ENCODE measurements at places on chromosomes 2 and 18.
A peak's percentile ranks its signal among the peaks of the same experiment; 100 is the strongest.

DNA sequence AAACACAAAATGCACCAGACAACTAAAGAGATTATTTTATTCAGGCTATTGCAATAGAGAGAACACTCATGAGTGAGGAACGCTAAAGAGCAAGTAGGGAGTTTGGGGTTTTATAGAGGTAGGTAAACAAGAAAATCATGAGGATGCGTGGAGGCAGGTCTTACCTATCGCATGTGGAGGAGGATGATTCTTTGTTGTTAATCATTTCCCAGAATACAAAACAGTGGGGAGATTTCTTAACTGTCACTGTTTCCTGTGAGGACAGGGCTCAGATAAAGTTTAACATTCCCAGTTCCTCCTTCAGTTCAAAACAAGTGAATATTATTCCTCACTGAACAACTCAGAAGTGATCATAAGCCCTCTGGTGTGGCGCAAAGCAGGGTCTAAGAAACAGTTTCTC is 156.1 kb upstream of the MGAT5 start:
- DNase-seq: no peak

DNA sequence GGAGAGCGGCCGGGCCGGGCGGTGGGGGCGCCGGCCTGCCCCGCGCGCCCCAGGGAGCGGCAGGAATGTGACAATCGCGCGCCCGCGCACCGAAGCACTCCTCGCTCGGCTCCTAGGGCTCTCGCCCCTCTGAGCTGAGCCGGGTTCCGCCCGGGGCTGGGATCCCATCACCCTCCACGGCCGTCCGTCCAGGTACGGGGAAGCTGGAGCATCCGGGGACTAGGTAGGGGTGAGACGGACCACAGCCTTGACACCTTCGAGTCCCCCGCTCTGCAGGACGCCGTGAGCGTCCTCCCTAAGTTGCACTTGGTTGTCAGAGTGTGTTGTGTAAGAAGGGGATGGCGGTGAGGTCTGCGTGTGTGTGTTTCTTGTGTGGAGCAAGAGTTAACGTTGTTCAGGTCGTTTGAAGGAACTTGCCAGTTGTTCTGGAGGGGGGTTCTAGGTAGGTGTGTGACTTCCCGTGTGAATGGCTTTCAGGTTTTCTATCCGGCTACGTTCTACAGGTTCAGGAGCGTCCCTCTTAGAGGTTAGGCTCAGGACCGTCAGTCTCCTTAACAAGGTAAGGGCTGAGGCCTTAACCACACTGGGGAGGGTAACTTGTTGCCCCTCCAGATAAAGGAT is 393 bp downstream of the IL1R1 start:
- DNase-seq: no peak

DNA sequence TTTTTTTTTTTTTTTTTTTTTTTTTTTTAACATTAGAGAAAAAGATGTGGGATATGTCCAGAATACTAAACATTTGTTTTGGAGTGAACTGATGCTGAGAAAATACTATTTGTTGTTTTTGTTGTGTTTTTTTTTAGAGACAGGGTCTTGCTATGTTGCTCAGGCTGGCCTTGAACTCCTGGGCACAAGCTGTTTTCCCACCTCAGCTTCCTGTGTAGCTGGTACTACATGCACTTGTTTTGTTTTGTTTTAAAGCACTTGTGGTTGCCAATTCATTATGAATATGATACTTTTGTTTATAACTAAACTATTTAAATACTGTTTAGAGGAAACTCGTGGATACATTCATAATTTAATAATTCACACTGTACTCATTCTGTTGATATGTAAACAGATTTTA is 33.4 kb upstream of the DYSF start:
- no peak for DNase-seq

- DNase-seq: no peak
Observed at GRCh38 chr2:203859030-203859789, 8.4 kb upstream of the CTLA4 start.

DNA sequence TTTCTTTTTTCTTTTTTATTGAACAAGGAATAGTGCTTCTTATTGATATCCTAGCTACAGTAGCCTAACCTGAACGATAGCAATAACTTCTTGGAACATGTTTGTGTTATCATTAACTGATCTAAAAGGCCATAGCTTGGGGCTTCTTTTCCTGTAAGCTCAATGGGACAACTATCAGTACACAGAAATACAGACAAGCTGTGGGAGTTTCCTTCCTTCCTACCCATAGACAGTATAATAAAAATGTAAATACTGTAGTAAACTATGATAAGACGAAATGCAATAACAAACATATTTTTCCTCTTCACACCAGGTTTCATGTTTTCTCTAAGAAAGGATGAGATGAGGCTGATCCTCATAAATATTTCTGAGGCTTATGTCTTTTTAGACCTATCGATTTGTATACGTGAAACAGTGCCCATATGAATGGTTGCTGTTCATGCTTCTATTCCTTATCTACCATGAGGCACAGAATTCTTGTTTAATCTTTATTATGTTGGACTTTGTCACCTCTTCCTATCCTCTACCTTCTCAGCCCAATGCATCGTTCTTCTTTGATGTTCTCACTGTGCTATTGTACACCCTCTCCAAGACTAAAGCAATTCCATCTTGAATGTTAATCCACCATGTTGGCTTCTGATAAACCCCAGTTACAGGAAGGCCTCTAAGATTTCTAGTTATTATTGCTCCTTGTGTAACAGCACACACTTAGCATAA is 361.4 kb downstream of the DCC start:
- no peak for DNase-seq

DNA sequence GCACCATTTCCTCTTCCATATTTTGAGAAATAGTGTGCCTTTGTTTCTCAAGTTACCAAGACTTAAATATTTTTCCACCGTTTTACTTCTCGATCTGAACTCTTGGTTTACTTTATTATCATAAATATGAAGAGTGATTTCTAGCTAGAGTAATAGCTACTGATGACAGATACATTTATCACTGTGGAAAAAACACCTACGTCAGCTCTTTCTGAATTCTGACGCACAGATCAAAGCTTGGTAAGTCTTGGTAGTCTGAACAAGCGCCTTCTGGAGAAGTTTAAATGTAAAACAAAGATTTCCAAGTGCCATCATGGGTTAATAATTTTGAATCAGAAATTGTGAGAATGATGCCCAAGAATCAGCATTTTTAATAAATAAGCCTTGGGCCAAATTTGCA is 367.7 kb downstream of the DPP10 start:
- no peak for DNase-seq

DNA sequence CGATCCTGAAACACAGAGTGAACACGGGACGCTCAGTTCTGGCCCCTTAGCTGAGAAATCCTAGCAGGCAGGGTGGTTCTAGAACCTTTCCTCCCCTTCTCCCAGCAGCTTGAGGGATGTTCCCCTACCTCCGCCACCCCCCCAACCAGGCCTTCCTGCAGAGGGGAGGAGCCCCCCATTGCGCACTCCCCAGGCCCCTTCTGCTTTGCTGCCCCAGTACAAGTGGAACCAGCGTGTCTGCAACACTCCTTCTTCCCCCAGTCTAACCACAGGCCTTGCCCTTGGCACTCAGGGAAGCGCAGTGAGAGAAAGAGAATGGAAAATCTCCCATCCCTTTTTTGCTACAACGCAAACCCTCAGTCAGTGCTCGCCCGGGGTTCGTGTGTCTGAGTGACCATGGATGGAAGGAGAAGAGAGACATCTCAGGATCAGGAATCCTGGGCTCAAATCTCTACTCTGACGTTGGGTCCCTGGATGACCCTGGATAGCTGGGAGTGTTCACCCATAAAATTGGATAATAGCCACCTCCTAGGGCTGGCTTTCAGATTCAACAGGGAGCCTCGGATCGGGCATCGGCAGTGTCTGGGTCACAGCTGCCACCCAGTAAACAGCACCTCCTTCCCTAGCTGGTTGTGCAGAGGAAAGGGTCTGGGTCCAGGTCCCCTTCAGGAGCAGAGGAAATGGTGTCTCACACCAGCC is 3.7 kb downstream of the NPPC start:
- DNase-seq: no peak

- DNase-seq: no peak
Observed at GRCh38 chr2:95331606-95332005, 34.5 kb downstream of the KCNIP3 start.

DNA sequence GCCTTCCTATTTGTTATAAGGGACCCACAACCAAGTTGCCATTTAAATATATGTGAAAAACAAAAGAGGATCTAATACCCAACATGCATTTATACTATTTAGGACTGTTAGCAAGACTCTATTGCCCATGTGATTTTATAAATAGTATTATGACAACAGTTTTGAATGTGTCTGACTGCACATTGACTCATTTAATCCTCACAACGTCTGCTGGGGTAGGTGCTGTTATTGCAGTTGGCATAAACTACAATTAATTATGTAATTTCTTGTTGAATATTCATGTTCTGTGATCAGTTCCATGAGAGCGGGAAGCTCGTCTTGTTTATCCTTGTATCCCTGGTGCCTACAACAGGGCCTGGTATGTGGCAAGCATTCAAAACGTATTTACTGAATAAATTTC is 53.7 kb downstream of the SH2D6 start:
- DNase-seq: no peak

GRCh38 chr2:137865954-137866540 is 98.2 kb upstream of the HNMT start:
- peak; percentile 27 for DNase-seq

DNA sequence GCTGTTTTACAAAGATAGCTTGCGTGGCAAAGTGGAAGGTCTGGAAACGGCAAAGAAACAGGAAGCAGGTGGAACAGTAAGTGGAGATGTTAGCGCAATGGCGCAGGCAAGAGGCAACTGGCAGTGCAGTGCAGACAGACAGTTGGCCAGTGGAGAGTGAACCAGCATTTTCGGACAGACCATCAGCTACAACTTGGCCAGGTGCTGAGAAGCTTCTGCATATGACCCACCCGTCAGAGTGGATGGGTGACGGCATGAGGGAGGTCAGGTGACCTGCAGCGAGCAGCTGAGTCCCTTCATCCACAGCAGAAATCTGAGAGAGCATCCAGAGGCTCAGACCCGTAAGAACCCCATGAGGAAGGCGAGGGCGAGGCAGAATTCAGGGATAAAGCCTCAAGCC is 33.8 kb downstream of the NPC1 start:
- no peak for DNase-seq

DNA sequence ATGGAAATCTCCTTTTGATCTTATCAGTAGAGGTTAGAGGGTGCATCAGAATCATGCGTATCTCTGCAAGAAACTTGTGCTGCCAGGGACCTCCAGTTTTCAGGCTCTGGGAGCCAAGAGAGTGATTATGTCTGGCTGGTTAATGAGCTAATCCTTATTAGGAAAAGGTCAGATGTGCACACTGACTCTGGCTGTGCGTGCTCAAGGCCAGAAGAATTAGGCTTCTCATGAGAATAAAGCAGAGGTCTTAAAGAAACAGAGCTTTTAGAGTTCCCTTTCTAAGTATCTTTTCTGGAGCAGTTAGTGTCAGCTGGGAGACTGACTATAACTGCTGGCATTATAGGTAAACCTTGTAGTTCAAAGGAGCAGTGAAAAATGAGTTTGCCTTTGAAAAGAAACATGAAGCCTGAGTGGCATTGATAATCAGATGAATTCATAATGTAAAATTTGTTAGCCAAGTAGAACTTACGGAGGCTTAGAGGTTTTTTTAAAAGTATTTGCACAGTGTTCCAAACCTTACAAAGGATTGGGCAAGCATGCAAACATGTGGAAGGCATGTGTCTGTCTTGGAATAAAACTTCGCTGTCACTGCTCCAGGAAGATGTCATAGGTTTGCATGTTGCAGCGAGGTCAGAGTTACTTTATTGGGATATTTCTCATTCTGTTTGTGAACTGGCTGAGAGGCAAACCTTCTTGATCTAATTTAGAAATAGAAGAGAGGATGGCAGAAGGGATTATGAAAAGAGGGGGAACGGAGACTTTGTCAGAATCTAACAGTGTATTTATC is 151.7 kb downstream of the ARHGAP28 start:
- DNase-seq: no peak

GRCh38 chr2:210584834-210585233 is 28.4 kb downstream of the CPS1 start:
- no peak for DNase-seq

GRCh38 chr2:176178038-176178756 is 10.3 kb upstream of the HOXD1 start:
- no peak for DNase-seq

GRCh38 chr18:23355206-23355605 is 97.9 kb upstream of the RIOK3 start:
- no peak for DNase-seq

DNA sequence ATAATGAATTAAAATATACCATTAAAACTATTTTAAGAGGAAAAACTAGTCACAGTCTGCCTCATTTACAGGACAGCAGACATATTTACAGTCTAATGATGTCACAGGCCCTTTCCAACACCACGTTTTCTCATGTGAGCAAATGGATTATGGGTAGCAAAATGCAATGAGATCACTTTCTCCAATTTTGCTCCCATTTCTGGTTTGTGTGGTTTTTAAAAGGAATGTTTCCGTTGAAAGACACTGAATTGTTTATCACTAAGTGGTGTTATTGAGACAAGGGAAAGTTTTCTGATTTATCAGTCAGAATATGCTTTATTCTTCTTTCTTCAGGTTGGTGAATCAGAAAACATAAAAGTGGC is 11.4 kb upstream of the NR4A2 start:
- no peak for DNase-seq

- DNase-seq: no peak
Observed at GRCh38 chr2:238869293-238870124, 21.6 kb downstream of the TWIST2 start.

- no peak for DNase-seq
Observed at GRCh38 chr2:128603411-128603924, 284.8 kb upstream of the HS6ST1 start.

DNA sequence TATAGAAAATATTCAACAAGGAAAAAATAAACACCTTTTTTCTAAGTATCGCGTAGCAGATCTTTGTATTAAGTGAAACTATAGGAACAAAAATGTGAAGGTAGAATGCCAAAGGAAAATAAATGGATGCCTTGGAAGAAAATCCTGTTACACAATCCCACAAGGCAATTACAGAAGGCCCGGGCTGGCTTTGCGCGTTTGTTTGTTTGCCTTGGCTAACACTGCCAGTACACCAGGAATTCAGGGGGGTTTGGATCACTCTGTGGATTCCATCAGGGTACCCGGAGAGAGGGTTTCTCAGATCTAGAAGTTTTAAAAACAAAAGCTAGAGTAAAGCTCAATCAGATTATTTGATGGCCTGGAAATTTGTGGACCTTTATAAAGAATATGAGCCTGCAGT is 478.3 kb downstream of the FBXO15 start:
- DNase-seq: no peak

GRCh38 chr18:26091047-26091630 is 726 bp upstream of the SS18 start:
- peak; percentile 23 for DNase-seq

Data from mucosa of gallbladder (tissue), 1 donor.